CMK (cell line): ENCODE measurements at places on chromosomes 16 and 17.

GRCh38 chr17:4586043-4586442 is 1.7 kb downstream of the SMTNL2 start:
- DNase-seq, result no peak

- no peak for DNase-seq
Measured at GRCh38 chr17:44878627-44879221, 20.5 kb downstream of the EFTUD2 start.

DNA sequence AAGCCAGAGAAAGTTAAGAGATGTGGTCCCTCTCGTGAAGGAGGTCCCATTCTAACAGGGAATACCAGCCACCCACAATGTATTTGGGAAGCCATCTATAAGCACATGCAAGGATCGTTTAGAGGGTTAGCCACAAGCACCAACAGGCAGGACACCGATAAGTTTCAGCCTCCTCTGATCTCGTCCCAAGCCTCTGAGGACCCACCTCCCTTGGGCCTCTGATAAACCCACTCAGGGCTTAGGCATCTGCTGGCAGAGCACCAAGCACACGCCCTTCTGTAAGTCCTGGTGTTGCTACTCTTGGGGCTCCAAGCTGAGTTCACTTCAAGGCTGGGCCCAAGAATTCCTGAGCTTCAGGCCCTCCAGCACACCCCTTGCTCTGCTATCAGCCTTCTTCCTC is 5.4 kb upstream of the PNPO start:
- peak; percentile 63 for DNase-seq

- no peak for DNase-seq
Measured at GRCh38 chr16:85718682-85719081, 29.9 kb upstream of the GINS2 start.

GRCh38 chr17:46929413-46929812 is 6.5 kb downstream of the GOSR2 start:
- DNase-seq, result no peak

DNA sequence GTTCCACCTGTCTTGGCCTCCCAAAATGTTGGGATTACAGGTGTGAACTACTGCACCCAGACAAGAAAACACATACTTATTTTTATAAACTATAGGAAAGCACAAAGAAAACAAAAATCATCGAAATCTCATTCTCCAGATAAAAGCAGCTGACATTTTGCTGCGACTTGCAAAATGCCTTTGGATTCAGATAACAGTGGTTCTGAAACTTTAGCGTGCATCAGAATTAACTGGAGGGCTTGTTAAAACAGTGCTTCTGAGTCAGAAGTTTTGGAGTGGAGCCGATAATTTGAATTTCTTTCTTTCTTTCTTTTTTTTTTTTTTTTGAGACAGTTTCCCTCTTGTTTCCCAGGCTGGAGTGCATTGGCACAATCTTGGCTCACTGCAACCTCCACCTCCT is 17.7 kb upstream of the GJD3 start:
- no peak for DNase-seq

DNA sequence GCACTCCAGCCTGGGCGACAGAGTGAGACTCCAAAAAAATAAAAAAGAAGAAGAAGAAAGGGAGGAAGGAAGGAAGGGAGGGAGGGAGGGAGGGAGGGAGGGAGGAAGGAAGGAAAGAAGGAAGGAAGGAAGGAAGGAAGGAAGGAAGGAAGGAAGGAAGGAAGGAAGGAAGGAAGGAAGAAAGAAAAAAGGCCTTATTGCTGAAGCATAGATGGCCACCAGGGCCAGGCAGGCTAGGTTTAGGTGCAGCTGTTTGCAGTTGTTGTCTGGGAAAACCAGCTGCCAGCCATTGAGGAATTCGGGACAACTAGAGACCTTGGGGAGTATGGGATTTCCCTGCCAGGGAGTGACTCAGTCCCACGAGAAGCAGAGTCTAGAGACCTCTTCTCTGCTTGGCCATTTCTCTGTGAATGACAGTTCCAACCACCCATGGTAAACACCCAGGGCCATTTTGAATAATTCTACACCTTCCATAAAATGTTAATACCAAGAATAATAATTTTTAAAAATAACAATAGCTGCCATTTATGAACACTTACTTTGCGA is 31.0 kb downstream of the SCNN1B start:
- DNase-seq, result no peak

DNA sequence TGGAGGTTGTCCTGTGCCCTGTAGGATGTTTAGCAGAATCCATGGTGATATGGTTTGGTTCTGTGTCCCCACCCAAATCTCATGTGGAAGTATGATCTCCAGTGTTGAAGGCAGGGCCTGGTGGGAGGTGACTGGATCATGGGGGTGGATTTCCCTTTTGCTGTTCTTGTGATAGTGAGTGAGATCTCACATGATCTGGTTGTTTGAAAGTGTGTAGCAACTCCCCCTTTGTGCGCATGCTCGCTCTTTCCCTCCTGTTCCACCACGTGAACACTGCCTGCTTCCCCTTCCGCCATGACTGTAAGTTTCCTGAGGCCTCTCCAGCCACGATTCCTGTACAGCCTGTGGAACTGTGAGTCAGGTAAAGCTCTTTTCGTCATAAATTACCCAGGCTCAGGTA is 61.9 kb downstream of the ARHGAP17 start:
- DNase-seq, result no peak

DNA sequence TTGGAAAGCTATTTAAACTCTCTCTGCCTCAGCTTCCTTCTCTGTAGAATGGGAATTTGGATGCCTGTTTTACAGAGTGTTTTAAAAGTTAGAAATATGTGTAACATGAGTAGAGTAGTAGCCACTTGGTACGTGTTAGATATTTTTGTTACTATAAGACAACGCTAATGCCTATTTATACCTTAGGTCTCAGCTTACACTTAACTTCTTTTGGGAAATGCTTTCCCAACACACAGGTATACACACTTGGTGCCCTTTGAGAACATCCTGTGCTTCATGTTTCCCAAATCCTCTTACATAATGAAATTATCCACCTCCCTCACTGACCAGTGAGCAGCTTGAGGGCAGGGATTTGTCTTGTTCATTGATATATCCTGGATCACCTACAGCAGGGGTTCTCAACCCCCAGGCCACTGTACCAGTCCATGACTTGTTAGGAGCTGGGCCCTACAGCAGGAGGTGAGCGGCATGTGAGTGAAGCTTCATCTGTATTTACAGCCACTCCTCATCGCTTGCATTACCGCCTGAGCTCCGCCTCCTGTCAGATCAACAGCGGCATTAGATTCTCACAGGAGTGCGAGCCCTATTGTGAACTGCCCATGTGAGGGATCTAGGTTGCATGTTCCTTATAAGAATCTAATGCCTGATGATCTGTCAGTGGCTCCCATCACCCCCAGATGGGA is 33.5 kb downstream of the ARSG start:
- no peak for DNase-seq

- DNase-seq, result no peak
Measured at GRCh38 chr17:43591779-43592562, 45.8 kb upstream of the ETV4 start.

- no peak for DNase-seq
Measured at GRCh38 chr17:39284685-39285084, 58.9 kb upstream of the STAC2 start.

DNA sequence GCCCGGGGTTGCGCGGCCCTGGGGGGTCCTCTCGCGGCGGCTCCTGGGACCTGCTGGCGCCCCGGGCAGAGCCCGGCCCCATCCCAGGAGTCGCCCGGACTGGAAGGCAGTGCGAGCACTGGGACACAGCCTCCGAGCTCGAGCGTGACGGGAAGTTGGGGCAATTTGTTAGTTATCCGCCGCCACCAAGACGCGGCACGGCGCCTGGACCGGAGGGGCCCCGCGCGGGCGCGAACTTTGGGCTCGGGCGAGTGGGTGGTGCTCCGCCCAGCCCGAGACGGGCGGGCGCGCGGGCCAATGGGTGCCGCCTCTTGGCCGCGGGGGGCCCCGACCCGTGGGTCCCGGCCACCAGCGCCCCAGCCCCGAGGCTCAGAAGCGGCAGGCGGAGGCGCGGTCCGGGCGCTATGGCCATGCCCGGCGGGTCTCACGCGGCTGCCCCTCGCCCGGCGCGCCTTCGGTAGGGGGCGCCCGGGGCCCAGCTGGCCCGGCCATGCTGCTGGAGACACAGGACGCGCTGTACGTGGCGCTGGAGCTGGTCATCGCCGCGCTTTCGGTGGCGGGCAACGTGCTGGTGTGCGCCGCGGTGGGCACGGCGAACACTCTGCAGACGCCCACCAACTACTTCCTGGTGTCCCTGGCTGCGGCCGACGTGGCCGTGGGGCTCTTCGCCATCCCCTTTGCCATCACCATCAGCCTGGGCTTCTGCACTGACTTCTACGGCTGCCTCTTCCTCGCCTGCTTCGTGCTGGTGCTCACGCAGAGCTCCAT is at the start of gene ADORA2B:
TSS of gene ADORA2B (plus strand) at position 372 of the 768 bp plus-strand sequence. CDS start at position 491, 119 bp downstream.
- DNase-seq, result peak; percentile 71

DNA sequence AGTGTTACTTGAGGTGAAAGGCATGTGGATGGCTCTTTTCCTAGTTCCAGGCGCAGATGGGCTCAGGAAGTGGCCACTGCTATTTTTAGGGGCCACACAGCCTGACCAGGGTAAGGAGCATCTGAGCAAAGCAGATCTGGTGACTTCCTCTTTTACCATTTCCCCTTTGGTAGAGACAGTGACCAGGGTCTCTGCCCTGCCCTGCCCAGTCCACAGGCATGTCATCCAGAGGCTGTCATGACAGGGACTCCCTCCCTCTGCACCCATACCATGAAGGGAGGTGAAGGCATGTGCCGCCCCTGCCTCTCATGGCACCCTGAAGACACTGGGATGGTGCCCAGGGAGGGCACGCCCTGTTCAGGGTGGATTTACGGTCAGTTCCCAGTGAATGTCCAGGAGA is 2.2 kb downstream of the PLA2G15 start:
- DNase-seq, result no peak

DNA sequence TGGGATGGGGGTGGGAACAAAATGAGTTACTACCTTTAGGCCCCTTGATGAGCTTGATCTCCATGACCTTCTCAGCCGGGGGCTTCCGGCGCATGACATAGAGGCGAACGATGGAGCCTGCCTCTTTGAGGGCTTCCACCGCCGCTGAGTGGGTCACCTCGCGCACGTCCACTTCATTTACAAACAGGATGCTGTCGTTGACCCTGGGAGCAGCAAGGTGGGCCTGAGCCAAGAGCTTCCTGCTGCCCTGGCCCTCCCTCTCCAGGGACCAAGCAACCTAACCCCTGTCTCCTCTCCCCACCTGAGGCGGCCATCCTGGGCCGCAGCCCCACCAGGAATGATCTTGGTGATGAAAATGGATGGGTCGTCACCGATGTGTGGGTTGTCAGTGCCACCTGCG is 16.2 kb downstream of the DLG4 start:
- DNase-seq, result no peak

DNA sequence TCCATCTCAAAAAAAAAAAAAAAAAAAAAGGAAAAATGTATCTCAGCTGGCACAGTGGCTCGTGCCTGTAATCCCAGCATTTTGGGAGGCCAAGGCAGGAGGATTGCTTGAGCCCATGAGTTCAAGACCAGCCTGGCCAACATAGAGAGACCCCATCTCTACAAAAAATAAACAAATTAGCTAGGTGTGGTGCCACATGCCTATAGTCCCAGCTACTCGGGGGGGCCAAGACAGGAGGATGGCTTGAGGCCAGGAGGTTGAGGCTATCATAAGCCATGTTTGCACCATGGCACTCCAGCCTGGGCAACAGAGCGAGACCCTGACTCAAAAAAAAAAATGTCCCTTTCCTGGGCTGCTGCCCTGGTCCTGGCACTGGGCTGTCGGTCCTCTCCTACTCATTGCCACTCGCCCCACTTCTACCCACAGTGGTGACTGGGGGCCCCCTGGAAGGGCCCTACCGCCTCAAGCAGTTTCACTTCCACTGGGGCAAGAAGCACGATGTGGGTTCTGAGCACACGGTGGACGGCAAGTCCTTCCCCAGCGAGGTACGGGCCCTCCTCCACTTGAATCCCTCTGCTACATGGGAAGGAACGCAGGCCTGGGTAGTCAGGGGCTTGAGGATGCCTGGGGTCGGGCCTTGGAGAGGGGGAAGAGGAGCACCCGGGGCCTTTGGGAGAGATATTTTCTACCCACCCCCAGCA is 6.1 kb downstream of the CA7 start:
- DNase-seq, result no peak

DNA sequence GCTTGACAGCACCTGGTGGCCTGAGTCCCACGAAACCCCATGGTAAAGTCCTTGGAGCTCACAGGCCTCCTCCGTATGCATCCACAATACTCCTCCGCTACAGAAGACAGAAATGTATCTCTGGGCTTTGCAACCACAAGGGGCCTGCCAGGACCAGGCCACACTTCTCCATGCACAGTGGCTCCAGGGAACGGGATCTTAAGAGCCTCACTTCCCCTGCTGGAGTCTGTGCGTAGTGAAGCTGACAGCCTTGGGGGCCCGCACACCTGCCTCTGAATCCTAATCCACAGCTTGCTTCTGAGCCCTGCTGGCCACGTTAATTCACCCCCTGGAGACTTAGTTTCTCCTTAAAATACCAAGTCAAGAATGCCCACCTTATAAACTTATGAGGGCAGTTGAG is 125.7 kb downstream of the COPRS start:
- DNase-seq, result no peak

DNA sequence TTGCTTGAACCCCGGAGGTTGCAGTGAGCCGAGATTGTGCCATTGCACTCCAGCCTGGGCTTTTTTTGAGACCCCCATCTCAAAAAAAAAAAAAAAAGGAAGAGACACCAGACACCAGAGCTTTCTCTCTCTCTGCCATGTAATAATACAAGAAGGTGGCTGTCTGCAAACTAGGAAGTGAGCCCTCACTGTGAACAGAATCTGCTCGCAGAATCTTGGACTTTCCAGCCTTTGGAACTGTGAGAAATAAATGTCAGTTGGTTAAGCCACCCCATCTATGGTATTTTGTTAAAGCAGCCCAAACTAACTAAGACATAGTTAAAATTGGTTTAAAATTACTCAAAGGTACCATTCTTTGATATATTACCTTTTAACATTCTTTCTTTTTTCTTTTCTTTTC is 10.1 kb upstream of the STX1B start:
- DNase-seq, result no peak

GRCh38 chr16:85176541-85177447 is 64.5 kb upstream of the CIBAR2 start:
- DNase-seq, result peak; percentile 56

DNA sequence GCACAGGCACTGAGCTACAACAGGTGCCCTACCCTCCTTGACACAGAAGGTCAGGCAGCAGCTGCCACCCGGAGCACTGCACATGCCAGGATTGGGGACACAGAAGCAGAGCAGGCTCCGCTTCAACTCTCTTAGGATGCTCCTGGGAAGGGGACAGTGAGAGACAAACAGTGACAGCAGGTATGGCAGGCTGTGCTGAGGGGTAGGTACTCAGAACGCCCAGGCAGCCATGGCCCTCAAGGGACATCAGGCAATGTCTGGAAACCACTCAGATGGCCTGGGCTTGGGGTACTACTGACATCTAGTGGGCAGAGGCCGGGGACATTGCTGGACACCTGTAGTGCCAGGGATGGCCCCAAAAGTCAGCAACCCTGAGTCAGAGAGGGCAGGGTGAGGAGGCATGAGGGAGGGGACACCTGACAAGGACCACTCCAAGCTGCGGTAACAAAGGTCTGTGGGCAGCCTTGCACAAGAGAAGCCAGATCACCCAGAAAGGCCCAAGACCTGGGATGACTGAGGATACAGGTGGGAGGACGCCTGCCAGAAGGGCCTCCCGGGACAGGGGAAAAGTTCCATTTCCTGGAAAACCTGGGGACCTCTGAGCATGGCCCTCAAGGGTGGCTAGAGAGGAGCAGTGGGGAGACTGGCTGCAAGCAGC is 21.2 kb downstream of the PEMT start:
- DNase-seq, result peak; percentile 5
